ENCODE measurements at places on chromosomes 2 and 18. TPM values are rescaled to one million over a fixed set of nuclear protein-coding genes. Genes with fewer than 3 reads are reported as not detected.

Gene IHH
- 0.69 TPM for total RNA-seq

Gene GNAL
- total RNA-seq = 4.3 TPM

Gene PARD3B
- 32.5 TPM for total RNA-seq

Gene CKAP2L
- total RNA-seq = 0.46 TPM

Gene LINC00305
- total RNA-seq = not detected

GRCh38 chr18:25614168-25614567 is 262.2 kb upstream of the ZNF521 start:
- DNase-seq = no peak

- DNase-seq = no peak
Measured at GRCh38 chr2:147122944-147123343, 721.9 kb upstream of the ACVR2A start.

DNA sequence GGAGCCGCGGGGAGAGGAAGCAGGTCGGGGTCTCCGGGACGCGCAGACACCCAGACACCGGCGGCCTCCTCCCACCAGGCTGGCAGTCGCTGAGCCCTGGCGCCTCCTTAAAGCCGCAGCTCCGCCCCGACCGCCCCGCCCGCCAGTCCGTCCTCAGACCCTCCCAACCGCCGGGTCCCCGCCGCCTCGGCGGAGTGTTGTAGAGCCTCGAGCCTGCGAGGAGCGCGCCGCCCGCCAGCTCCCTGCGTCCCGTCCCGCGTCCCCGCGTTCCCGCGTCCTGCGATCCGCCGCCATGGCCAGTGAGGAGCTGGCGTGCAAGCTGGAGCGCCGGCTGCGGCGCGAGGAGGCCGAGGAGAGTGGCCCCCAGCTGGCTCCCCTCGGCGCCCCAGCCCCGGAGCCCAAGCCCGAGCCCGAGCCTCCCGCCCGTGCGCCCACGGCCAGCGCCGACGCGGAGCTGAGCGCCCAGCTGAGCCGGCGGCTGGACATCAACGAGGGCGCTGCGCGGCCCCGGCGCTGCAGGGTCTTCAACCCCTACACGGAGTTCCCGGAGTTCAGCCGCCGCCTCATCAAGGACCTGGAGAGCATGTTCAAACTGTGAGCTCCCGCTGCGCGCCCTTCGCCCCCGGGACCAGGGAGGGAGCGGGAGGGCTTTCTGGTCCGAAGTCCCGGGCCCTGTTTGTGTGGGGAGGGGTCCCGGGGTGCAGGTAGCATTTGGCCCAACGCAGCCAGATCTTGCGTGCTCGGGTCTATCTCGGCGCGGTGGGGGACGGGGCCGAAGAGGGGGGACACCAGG is at the start of gene EFHD1:
TSS of gene EFHD1 (plus strand) at position 192 of the 793 bp plus-strand sequence. CDS start at position 293, 101 bp downstream.
- peak; percentile 80 for DNase-seq

- DNase-seq = no peak
Measured at GRCh38 chr2:29763371-29763770, 158.0 kb downstream of the ALK start.

- peak; percentile 52 for DNase-seq
Measured at GRCh38 chr18:79552696-79553095, 126.9 kb upstream of the CTDP1 start.

GRCh38 chr18:9619545-9619944 is 5.2 kb upstream of the PPP4R1 start:
- DNase-seq = no peak

GRCh38 chr2:147506889-147507288 is 337.9 kb upstream of the ACVR2A start:
- no peak for DNase-seq

- no peak for DNase-seq
Measured at GRCh38 chr18:22822024-22822423, 111.1 kb upstream of the RBBP8 start.

DNA sequence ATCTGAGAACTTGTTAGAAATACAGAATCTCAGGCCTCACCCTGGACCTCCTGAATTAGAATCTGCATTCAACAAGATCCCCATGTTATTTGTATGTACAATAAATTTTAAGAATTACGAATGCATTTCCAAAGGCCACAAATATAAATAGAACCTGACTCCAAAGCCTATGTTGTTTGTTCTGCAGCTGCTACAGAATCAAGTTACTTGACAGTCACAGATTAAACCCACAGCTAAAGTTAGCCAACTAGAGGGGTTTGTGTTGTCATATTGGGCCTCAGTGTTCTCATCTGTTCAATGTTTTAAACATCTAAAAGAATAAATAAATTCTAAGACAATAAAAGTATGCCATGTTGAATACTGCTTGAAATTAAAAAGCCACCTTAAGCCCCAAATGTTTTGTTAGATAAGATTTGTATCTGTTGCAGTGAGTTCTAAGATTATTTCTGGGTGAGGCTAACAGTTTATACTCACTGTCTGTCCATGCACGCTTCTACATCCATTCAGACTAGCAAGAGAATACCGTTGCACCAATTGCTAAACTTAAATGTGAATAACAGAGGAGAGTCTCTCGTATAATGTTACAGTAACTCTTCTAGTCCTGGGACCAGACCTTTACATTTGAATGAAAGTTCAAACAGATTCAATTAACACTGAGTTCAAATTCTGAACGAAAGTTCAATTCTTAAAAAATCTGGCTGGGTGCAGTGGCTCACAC is 200.4 kb downstream of the MEMO1 start:
- DNase-seq = no peak

GRCh38 chr2:133264989-133265401 is 303.3 kb downstream of the NCKAP5 start:
- DNase-seq = no peak
